ENCODE measurements at places on chromosomes 1 and 21. TPM values are rescaled to one million over a fixed set of nuclear protein-coding genes. Genes with fewer than 3 reads are reported as not detected.
A peak's percentile ranks its signal among the peaks of the same experiment; 100 is the strongest.

FCRL4 gene
- not detected for total RNA-seq

MRPL20 gene
- total RNA-seq: 95.1 TPM

COL6A1 gene
- total RNA-seq: 485 TPM

THEMIS2 gene
- 25.4 TPM for total RNA-seq

MT1HL1 gene
- total RNA-seq: not detected

PRELP gene
- 19.7 TPM for total RNA-seq

LAPTM5 gene
- total RNA-seq: 5.2 TPM

APH1A gene
- 118 TPM for total RNA-seq

TSPAN1 gene
- 1,263 TPM for total RNA-seq

OR2L3 gene
- total RNA-seq: not detected

PLA2G2C gene
- total RNA-seq: 0.14 TPM

DNA sequence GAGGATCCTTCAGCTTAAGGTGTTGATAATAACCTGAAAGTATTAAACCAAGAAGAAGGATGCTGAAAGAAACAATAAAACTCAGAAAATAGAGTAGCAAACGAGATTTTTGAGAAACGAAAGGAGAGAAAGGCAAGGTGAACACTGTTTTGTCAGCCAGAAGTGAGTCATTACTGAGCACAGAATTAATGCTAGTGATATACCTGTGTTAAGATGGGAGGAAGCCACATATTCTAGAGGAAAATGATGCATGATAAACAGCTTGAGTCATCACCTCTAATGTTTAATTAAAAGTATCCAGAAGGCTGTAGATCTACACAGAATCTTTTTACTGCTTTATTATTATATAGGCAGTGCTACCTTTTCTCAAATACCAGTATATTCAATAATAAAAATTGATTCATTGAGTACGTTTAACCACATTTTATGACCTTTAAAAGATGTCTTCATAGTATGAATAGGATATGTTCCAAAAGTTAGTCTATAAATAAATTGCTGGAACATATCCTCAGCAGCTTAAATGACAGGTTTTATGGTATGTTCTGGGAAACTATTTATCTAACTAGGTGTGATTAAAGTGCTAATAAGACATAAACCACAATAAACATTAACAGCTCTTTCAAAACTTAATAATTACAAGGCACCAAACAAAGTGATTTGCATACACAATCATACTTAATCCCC lies 10.3 kb downstream of the SH3GLB1 start:
- DNase-seq: no peak

DNA sequence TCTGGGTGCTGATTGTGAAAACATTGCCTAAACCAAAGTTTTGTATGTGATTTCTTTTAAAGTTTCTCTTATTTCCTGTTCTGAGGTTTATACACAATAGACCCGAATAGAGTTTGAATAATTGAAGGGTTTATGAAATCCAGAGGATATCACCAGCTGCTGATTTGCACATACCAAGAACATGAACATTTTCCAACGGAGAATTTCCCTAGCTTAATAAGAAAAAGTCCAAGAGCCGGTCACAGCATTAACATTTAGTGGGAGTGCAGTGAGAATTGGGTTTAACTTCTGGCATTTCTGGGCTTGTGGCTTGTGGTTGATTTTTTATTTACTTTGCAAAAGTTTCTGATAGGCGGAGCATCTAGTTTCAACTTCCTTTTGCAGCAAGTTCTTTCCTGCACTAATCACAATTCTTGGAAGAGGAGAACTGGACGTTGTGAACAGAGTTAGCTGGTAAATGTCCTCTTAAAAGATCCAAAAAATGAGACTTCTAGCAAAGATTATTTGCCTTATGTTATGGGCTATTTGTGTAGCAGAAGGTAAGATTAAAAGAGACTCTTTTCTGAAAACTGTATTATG lies at the start of gene CFH:
CFH (plus strand) TSS at position 407 of the 579 bp plus-strand sequence; CDS start at position 482, 75 bp downstream.
- DNase-seq: no peak

- DNase-seq: no peak
Observed at GRCh38 chr1:31576743-31577455, 584 bp downstream of the TINAGL1 start.

DNA sequence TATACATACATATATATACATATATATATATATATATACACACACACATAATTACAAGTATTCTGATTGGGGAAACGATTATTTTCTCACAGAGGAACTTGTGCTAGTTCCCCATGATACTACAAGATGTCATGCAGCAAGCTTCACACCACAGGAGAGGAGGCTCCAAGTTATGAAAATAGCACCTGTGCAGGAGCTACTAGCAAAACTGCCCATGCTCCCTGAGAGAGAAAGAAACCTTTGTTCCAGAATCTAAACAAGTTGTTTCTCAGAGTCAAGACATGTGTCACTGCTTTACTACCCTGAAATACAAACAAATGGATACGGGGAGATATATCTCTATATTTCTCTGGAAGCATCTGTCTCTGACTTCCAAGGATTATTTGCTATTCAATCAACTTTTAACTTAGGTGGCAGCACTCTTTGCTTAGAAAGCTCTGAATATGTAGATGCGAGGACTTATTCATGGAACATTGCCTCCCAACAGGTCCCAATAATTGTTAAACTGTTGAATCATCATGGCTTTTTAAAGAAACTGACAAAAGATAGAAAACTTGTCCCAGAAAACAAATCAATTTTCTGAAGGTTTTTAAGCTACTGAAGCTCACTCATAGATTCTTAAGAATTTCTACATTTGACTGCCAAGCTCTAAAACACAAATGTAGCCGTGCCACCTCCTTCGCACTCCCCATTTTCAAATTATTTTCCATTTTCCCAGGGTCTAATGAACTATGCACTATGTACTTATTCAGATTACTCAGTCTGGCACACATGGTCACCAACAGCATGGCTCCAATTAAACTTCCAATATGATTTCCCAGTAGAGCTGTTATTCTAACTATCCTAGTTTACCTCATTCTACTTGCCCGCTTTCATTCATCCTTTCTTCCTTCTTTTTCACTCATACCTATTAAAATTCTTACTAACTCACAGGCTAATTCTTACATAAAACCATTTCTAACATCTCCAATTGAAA lies 929.1 kb downstream of the LTN1 start:
- no peak for DNase-seq

DNA sequence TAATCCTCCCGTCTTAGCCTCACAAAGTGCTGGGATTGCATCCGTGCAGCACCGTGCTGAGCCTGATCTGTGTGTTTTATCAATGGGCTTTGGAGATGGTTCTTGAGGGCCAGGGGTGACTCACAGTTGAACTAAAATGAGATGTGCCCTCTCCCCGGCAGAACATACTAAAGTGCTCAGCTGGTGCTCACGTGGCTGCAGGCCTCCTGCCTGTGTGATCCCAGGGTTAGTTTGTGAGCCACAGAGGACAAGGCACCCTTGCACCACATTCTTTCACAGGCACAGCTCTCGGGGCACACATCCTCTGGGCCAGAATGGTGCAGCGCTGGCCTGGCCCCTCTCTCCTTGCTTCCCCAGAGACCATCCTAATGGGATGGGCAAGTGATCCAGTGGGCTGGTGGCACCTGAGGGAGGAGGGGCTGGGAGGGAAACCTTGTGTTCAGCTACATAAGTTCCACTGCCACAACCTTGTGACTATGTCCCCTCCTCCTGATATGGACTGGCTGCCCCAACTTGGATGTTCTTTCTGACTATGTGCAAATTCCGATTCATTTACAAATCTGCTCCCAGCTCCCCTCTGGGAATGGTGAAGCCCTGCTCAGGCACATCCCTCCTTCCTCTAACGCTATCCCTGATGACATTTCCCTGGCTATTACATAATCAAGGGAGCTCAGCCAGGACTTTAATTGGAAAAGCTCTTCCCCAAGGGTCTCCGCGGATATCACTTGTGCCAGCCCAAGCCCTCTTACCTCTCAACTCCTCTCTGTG lies 197.0 kb upstream of the EDN2 start:
- no peak for DNase-seq

- DNase-seq: no peak
Observed at GRCh38 chr1:41811051-41811795, 107.5 kb downstream of the HIVEP3 start.

DNA sequence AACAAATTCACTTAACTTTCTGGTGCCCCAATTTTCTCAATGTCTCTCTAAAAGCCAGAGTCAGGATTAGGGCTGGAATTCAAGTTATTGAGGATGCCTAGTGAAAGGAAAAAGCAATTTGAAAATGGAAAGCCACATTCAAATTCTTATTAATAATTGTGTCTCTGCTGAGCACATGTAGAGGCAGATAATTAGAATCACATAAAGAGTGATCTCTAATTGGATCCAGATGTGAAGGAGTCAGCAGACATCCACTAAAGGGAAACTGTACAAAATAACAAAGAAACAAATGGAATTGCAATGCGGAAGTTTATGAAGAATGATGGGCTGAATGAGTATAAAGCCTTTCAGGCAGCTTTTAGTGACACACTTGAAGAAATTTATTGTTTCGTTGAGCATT lies 482.6 kb downstream of the TTLL7 start:
- DNase-seq: no peak

DNA sequence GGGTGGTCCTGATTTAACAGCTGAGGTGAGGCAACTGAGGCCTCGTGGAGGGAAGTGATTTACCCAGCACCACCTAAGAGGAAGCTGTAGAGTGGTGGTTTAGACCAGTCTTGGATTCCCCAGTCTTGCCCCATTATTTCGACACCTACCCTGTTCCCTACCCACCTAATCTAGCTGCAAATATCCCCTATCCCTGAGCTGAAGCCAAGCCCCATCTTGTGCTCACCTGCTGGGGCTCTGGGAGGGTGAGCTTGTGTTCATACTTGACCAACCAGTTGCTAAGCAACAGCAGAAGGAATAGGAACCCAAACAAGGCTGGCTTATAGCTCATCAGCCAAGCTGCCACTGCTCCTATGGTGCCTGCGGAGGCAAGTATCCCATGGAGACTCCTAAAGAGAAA lies 2.0 kb downstream of the TEX46 start:
- no peak for DNase-seq

DNA sequence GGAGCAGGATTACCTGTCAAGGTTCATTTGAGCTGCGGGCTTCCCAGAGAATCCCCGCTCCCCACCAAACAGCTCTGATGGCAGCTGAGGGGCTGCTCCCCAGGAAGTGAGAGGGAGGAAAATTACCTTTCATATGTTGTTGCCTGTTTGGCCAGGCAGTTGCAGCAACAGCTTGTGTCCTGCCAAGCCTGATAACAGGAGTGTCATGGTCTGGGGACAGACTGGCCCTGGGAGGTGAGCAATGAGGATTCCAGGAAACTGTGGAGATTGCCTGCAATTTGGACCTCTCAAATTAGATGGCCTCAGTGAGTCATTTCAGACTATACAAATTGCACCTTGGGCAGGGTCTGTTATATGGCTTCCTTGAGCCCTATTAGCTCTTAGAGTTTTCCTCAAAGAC lies 189.3 kb downstream of the PTPRU start:
- no peak for DNase-seq

GRCh38 chr1:239608469-239608868 lies 222.1 kb downstream of the CHRM3 start:
- DNase-seq: no peak

DNA sequence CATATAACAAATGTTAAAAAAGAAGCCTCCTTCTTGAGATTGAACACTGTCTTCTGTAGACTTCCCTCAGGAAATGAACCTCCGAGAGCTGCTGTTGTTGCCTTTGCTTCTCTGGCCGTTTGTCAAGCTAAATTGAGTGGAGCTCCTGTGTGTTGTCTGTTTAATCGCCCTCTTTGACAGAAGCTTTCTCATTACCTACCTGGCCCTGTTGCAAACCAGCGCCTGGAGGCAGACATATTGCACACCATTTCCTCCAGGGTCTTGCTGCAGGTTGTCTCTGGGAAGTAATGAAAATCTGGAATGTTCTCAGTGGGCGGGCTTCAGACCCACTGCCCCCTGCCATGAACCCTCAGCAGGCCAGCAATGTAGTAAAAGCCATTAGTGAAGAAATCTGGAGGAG lies 83.3 kb downstream of the GABPA start:
- DNase-seq: no peak

DNA sequence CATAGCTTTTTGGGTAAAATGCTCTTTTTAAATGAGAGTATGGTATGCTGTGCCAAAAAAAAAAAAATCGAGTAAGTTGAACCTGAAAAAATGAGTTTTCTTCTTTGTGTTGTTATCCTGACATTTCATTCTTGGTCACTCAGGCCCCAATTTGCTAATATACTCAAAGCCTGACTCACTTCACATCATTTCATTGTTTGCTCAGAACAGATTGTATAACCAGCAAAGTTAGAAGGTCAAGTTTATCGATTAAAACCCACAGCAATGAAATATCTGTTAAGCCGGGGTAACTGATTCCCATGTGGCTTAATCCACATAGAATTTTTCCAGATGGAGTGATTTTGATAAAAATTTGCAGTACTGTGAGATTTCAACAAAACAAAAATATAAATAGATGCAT lies 363.7 kb downstream of the NEGR1 start:
- DNase-seq: no peak

DNA sequence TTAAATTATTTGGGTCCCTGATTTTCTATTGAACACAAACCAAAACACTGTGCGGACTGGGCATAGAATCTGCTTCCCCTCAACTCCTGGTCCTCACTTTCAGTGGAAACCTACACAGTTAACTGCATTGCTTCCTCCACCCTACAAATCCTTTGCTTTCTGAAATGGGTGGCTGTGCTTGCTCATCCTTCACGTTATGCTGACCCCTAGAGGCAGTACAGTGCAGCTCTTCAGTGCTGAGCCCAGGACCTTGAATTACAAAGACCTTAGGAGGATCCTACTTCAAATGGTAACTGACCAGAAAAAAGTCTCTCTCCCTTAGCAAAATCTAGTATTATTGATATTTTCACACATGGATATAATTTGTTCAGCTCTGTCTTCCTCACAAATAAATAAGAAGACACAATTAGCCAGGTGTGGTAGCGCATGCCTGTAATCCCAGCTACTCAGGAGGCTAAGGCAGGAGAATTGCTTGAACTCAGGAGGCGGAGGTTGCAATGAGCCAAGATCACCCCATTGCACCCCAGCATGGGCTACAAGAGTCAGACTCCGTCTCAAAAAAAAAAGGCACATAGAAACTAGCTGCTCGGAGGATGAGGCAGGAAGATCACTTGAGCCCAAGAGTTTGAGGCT lies 63.4 kb upstream of the L1TD1 start:
- peak; percentile 37 for DNase-seq

- peak; percentile 78 for DNase-seq
Observed at GRCh38 chr1:201792534-201793305, 36.2 kb upstream of the IPO9 start.

- no peak for DNase-seq
Observed at GRCh38 chr1:204130178-204130577, 21.7 kb downstream of the ETNK2 start.

DNA sequence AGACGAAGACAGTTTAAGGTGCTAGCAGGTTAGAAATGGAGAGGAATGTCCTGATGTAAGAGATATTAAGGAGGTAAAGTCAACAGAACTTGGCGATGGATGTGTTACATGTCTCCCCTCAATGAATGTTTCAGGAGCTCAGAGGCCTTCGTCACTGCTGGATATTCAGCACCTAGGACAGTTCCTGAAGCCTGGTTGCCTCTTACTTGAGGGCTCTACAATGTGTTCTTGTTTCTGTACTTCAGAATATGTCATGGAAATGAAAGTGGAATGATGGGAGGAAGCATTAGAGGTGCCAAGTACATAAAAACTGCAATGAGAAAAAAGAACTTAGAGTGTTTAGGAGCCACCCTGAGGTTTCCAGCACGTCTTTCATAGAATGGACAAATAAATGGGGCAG lies 17.7 kb downstream of the TNR start:
- DNase-seq: no peak

Measured in transverse colon (tissue), 4 donors.